ENCODE measurements at places on chromosomes 3 and 15.

DNA sequence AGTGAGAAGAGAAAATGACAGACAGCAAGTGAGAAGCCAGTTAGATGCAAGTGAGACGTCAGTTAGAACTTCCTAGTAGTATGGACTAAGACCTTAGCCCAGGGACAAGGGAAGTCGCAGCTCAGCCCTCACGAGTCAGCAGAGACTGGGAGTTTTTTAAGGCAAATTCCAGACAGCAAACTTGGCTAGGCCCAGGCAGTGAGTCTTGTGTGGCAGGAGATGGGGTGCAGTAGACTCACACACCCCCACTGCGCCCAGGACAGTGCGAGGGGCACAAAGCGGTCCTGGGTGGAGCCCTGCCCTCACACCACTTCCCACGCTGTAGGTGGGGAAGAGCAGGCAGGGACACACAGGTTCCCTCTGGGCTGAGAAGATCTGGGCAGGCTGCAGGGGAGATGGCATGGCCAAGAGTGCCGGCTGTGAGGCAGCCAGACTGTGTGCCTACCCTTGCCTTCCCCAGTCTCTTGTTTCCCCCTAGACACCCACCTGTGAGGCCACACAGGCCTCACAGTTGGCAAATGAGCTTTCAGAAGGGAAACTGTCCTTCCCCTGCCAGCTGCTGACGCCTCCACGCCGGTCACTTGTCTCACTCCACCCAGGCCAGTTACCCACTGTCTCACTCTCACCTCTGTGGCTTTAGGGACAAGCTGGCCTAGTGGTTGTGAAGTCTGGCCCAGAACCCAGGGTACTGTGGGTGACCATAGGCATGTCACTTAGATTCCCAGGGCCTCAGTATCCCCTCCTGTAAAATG lies 13.7 kb upstream of the PRKCD start:
- peaks cover 2% of the 10 kb centered on the region for H3K4me1 ChIP-seq
- no peak overlapping the region for H3K27ac ChIP-seq

DNA sequence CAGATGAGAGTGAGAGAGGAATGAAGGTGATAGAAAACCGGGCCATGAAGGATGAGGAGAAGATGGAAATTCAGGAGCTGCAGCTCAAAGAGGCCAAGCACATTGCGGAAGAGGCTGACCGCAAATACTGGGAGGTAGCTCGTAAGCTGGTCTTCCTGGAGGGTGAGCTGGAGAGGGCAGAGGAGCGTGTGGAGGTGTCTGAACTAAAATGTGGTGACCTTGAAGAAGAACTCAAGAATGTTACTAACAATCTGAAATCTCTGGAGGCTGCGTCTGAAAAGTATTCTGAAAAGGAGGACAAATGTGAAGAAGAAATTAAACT lies 88.9 kb downstream of the EOMES start:
- H3K27me3 ChIP-seq = no peaks in the 10 kb centered on the region
- peaks cover 4% of the 10 kb centered on the region for H3K4me1 ChIP-seq
- H3K36me3 ChIP-seq = no peaks in the 10 kb centered on the region
- H3K4me3 ChIP-seq = no peak overlapping the region
- DNase-seq = no peak

DNA sequence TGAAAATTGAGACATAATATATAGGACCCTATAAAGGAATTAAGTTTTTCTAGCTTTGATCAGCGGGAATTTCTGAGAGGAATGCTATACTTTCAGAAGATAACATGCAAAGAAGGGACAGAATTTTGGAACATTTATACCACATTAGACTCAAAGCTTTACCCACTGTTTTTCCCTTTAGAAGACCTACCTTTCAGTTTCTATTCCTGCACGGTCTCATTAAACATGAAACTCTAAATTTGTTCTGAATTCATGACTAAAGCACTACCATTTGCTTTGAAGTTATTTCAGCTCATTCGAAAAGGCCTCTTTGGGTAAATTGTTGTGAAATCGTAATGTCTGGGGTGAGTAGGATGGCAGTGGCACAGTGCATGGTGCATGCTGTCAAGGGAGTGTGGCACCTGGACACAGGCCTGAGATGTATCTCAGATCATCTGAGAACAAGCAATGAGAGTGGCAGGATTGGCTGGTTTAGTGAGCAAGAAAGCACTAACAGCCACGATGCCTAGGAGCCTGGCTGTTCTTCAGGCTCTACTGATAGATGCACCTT lies 42.5 kb downstream of the CHCHD4 start:
- H3K27ac ChIP-seq = no peak overlapping the region
- DNase-seq = no peak
- peaks cover 2% of the 10 kb centered on the region for H3K4me1 ChIP-seq
- H3K27me3 ChIP-seq = peaks cover 7% of the 10 kb centered on the region
- no peaks in the 10 kb centered on the region for H3K36me3 ChIP-seq

- no peak overlapping the region for H3K27ac ChIP-seq
- H3K4me1 ChIP-seq = no peaks in the 10 kb centered on the region
- H3K36me3 ChIP-seq = no peaks in the 10 kb centered on the region
- no peak overlapping the region for H3K4me3 ChIP-seq
- DNase-seq = no peak
Measured at GRCh38 chr3:31767920-31768319, 213.1 kb downstream of the OSBPL10 start.

DNA sequence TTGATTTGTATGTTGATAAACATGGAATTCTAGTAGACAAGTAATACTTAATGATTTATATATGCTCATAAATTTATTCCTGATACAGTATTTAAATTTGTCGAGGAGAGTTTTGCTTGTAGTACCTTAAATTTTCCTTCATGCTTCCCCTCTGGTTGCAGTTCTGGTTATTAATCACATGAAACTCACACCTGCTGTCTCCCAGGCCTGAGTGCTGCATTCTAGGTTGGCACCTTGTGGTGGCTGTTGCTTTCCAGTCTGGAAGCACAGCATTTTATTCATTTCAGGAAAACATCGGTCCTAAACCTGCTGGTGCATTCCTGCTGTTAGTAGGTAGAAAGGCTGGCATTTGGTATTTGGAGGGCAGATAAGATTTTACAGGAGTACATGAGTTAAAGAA lies 44.9 kb downstream of the ATP1B3 start:
- H3K4me3 ChIP-seq = no peak overlapping the region
- H3K27me3 ChIP-seq = no peaks in the 10 kb centered on the region
- DNase-seq = no peak
- H3K36me3 ChIP-seq = peaks cover 87% of the 10 kb centered on the region

- H3K27ac ChIP-seq = no peak overlapping the region
- no peaks in the 10 kb centered on the region for H3K27me3 ChIP-seq
- no peak for DNase-seq
- peaks cover 34% of the 10 kb centered on the region for H3K36me3 ChIP-seq
- no peak overlapping the region for H3K4me3 ChIP-seq
Measured at GRCh38 chr3:9935966-9936510, 2.4 kb downstream of the CRELD1 start.

DNA sequence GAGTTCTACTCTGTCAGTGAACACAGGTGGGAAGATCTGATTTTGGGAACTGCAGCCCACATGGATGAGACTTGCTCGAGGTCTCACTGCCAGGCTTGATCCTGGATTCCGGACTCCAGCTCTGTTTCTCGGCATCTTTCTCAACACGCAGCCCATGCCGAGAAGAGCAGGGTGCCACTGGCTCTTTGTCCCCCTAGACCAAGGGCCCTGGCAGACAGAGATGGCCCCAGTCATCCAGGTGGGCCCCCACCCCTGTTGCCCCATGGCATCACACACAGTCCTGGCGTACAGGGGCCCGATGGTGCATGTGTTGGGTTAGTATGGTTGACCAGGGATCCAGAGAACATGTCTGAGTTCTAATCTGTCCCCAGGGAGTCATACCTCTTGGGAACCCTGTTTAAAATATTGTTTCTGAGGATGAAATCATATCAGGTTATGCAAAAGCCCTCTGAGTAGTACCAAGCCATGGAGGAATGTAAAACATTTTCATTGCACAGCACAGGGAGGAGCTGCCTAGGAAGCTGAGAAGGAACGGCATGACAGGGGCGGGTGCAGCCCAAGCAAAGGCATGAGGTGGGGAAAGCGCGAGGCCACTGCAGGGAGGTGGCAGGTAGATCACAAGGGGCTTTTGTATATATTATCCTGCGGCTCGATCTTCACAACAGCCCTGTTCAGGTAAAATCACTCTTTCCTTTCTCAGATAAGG lies 320.6 kb downstream of the UACA start:
- DNase-seq = no peak
- no peak overlapping the region for H3K27ac ChIP-seq
- H3K27me3 ChIP-seq = no peaks in the 10 kb centered on the region
- H3K4me3 ChIP-seq = no peak overlapping the region

- H3K27ac ChIP-seq = no peak overlapping the region
- H3K4me3 ChIP-seq = no peak overlapping the region
- H3K27me3 ChIP-seq = no peaks in the 10 kb centered on the region
- no peaks in the 10 kb centered on the region for H3K4me1 ChIP-seq
- no peak for DNase-seq
Measured at GRCh38 chr3:86208772-86209171, 782.2 kb downstream of the VGLL3 start.

- H3K27me3 ChIP-seq = no peaks in the 10 kb centered on the region
- H3K27ac ChIP-seq = no peak overlapping the region
- H3K4me1 ChIP-seq = peaks cover 28% of the 10 kb centered on the region
- DNase-seq = no peak
- H3K36me3 ChIP-seq = no peaks in the 10 kb centered on the region
Measured at GRCh38 chr15:68592054-68592453, 13.3 kb downstream of the CORO2B start.

Data from neuronal stem cell (in vitro differentiated cells).